ENCODE measurements at places on chromosomes 3 and 15. TPM values are rescaled to one million over a fixed set of nuclear protein-coding genes. Genes with fewer than 3 reads are reported as not detected.
A peak's percentile ranks its signal among the peaks of the same experiment; 100 is the strongest.

DNA sequence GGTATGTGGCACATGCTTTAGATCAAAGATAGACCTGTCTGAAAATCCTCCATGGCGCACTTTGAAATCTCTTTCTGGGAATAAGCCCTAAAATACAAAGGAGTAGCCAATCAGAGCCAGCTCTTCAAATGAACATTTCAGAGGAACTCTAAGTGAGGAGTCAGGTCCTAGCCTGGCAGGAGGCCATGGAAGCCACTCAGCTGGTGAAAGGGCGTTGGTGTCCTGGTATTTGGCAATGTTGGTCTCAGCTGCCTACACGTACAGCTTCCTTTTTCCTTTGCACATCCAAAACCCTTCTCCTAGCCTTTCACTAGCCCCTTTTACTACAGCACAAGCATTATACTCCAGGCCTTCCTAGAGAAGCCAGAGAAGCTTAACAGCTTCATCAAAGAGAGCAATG, 5.5 kb downstream of the WDR73 start:
- H3K27ac ChIP-seq = no peak overlapping the region
- H3K36me3 ChIP-seq = peaks cover 66% of the 10 kb centered on the region
- H3K4me1 ChIP-seq = peaks cover 19% of the 10 kb centered on the region
- no peak for DNase-seq
- H3K27me3 ChIP-seq = no peaks in the 10 kb centered on the region

GRCh38 chr3:62622553-62623174, 249.3 kb upstream of the FEZF2 start:
- H3K36me3 ChIP-seq = no peaks in the 10 kb centered on the region
- H3K27ac ChIP-seq = no peak overlapping the region
- no peaks in the 10 kb centered on the region for H3K4me1 ChIP-seq
- H3K4me3 ChIP-seq = no peak overlapping the region

- H3K36me3 ChIP-seq = no peaks in the 10 kb centered on the region
- no peak overlapping the region for H3K27ac ChIP-seq
- H3K27me3 ChIP-seq = no peaks in the 10 kb centered on the region
- peaks cover 19% of the 10 kb centered on the region for H3K4me1 ChIP-seq
- DNase-seq = no peak
Measured at GRCh38 chr3:154889227-154889634, 190.9 kb upstream of the MME start.

DNA sequence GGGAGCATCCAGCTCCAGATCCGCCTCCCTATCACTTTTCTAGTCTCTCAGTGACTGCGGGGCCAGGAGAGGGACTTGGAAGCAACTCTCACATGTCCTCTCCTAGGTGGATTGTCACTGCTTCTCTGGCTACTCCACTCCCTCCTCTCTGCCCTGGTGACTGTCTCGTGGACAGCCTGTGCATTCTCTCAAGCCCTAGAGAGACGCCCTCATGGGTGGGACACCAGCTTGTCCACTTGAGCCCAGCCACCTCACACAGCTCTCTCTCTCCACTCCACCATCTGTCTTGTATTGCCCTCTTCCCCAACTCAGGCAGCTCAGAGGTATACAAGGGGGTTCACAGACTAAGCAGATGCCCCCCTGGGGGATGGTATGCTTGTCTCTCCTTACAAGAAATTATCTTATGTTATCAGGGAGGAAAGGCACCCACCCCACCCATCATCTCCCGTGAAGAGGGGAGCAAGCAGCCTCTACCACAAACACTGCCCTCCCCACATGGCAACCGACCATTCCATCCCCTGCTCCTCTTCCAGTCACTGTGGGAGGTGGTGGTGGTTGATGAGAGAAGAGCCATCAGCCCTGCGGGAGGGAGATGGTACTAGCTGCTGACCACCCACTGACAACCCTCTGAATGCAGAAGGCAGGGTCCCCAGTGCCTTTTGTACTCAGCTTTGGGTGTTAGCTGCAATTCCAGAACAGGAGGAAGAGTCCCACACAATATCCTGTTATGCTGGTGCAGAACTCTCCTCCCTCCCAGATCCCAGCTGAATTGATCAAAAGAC, 15.5 kb upstream of the LOXL1 start:
- H3K4me3 ChIP-seq = no peak overlapping the region
- no peaks in the 10 kb centered on the region for H3K36me3 ChIP-seq
- peaks cover 9% of the 10 kb centered on the region for H3K4me1 ChIP-seq
- H3K27me3 ChIP-seq = no peaks in the 10 kb centered on the region

DNA sequence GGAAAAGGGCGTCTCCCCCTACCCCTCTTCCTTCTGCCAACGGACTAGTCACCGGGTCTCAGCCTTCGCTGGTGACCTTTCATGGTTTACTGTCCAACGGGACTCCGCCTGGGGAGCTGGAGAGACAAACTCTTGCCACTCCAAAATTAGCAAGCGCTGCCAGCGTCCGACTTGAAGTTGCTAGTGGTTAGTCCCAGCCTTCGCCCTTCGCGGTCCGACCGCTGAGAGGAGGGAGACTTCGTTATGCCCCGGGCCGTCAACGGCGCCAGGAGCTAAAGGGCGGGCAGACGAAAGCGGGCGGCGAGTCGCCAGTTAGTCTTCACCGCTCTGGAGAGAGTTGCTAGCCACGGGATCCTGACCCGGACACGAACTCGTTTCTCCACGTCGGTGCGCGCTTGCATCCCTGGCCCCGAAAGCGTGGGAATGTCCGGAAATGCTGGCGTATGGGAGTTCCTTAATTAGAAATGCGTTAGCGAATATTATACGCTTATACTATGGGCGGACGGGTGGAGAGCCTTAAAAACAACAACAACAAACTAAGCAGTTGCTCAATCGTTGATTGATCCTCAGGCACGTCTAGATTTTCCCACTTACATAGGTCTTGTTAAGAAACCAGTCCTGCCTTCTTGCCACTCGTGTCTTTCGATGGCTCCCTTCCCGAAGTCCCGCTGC, 716 bp downstream of the SMC4 start:
- H3K36me3 ChIP-seq = no peaks in the 10 kb centered on the region
- H3K4me1 ChIP-seq = peaks cover 31% of the 10 kb centered on the region
- H3K27ac ChIP-seq = peak overlapping the region; percentile 94
- H3K4me3 ChIP-seq = peak overlapping the region; percentile 93
- no peaks in the 10 kb centered on the region for H3K27me3 ChIP-seq

GRCh38 chr3:177430653-177431052, 233.4 kb upstream of the TBL1XR1 start:
- peaks cover 17% of the 10 kb centered on the region for H3K4me1 ChIP-seq
- H3K4me3 ChIP-seq = no peak overlapping the region
- no peak for DNase-seq
- H3K36me3 ChIP-seq = no peaks in the 10 kb centered on the region
- H3K27me3 ChIP-seq = no peaks in the 10 kb centered on the region
- no peak overlapping the region for H3K27ac ChIP-seq

GRCh38 chr15:75029378-75030022, 6.1 kb downstream of the PPCDC start:
- no peaks in the 10 kb centered on the region for H3K36me3 ChIP-seq
- no peaks in the 10 kb centered on the region for H3K27me3 ChIP-seq

DNA sequence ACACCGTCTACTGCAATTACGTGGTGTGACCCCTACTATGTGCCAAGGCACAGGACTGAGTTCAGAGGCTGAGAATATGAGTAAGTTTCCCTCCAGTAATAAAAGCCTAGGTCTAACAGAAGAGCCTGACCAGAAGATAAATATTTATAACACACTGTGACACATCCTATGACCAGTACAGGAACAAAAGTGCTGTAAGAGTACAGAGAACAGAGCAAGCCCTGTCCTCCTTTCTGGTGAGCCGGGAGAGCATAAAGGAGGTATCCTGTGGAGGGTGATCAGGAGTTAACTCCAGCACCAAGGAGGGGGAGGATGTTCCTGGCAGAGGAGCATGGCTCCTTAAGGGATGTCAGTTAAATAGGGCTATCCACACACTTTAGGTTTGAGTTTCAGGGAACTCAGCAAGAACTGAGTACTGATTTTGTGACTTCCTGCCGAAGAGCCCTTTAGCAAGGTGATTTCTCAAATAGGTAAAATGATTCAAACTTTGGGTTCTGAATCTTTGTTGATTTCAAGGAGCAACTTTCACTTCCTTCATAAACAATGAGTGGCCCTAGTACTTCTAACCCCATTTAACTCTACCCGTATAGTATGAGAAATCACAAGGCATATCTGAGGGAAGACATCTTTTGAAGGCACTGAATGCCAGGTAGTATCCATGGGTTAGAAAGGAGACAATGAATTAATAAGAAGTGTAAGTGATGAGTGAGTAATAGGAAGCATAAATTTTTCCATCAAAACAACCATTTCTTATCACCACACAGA, 198.0 kb downstream of the THRB start:
- H3K27ac ChIP-seq = no peak overlapping the region
- H3K4me1 ChIP-seq = peaks cover 5% of the 10 kb centered on the region
- H3K36me3 ChIP-seq = no peaks in the 10 kb centered on the region
- H3K4me3 ChIP-seq = no peak overlapping the region
- H3K27me3 ChIP-seq = no peaks in the 10 kb centered on the region

The KLHL40 gene
- not detected for total RNA-seq
